Hepatocyte (in vitro differentiated cells): ENCODE measurements at places on chromosomes 6 and 20. TPM values are rescaled to one million over a fixed set of nuclear protein-coding genes. Genes with fewer than 3 reads are reported as not detected.

DNA sequence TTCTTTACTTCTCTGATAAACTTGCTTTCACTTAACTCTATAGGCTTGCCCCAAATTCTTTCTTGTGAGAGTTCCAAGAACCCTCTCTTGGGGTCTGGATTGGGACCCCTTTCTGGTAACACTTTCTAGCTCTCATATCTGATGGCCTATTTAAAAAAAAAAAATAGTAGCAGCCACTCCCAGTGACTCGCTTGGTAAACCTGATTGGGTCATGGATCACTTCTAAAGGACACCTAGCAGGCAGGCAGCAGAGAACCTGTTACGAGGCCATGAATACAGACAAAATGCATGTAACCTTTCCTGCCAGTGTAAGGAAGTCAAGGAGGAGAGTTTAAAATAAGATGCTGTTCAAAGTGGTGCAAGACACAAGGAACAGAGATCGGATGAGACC lies 9.1 kb upstream of the SERPINB6 start:
- H3K36me3 ChIP-seq: no peaks in the 10 kb centered on the region
- DNase-seq: no peak
- peak overlapping the region; percentile 44 for H3K27ac ChIP-seq
- no peaks in the 10 kb centered on the region for H3K27me3 ChIP-seq

GRCh38 chr6:119536666-119537065 lies 187.1 kb upstream of the MAN1A1 start:
- no peaks in the 10 kb centered on the region for H3K27me3 ChIP-seq
- no peaks in the 10 kb centered on the region for H3K36me3 ChIP-seq
- no peak for DNase-seq

DNA sequence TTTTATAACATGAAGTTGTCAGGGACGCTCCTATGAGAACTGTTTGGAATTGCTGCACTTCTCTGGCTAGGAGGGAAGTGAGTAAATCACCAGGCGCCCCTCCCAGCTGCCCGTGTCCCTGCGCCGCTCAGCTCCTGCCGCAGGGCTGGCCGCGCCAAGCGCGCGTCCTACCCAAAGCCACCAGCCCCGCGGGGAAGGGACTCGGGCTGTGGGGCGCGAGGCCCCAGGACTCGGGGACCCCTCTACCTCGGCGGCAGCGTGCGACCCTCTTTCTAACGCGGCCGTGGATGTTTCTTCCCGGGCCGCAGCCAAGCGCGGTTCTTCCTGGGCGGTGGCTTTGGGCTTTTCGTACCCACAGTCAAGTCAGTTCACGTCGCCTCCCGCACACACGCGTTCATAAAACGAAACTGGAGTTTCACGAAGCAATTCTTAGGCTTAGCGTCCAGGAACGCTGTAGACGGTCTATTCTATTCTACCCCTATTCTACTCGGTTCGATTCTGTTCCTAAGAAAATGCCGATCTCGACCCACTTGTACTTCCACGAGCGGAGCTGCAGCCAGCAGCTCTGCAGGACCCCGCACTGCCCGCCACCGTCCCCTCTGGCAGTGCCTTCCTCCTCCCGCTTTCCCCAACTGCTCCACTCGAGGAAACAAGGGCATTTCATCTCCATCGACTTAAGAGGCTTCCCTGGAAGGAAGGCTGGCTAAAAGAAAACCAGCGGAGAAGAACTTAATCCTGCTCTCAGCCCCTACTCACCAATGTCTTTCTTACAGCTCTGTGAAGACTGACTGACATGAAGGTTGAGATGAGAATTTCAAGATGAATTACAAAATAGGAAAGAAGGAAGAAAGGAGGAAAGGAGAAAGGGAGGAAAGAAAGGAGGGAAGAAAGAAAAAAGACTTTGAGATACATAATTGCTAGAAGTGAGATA lies 15.4 kb downstream of the FOXC1 start:
- no peak overlapping the region for H3K27ac ChIP-seq
- peaks cover 97% of the 10 kb centered on the region for H3K27me3 ChIP-seq
- H3K36me3 ChIP-seq: no peaks in the 10 kb centered on the region
- H3K4me3 ChIP-seq: peak overlapping the region; percentile 60

Gene CTSA
- 401 and 425 TPM in 2 replicates for total RNA-seq

Gene GMPR
- 6.1 and 8.7 TPM in 2 replicates for total RNA-seq

DNA sequence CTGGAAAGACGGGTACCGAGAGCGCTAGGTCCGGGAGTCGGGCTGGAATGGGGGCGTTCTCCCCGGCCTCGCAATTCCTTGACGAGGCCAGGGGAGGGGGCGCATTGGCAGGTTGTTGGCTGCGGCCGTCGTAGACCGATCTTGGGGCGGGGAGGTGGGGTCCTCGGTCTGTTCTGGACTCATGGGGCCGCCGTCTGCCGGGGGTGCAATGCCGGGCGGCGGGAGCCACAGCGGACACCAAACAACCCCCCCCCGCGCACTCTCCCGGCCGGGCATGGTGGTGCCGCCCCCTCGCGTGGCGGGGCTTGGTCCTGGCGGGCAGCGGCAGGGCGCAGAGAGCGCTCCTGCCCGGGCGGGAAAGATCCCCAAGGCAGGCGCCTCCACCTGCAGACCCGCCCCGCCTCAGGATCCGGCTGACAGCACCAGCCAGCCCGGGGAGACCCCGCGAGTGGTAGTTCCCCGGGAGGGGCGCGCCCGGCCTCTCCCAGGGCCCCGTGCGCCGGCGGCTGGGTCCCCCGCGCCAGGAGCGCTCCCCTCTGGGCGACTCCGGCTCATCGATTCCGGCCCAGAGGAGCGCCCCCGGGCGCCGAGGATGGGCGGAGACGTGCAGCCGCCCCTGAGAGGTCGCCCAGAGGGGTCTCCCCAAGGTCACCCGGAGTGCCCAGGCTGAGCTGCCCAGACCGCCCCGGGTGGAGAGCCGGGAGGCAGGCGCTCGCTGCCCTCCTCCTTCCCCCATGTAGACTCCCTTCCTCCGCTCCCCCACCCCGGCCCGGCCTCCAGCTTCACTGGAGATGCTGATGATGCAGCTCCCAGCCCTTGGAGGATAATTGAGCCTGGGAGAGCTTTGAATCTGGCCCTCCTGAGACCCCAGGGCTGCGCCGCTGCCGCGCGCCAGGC lies 709 bp downstream of the PPP1R16B start:
- peaks cover 66% of the 10 kb centered on the region for H3K27me3 ChIP-seq
- no peak overlapping the region for H3K27ac ChIP-seq
- H3K4me1 ChIP-seq: peaks cover 12% of the 10 kb centered on the region
- no peaks in the 10 kb centered on the region for H3K36me3 ChIP-seq
- DNase-seq: no peak
- peak overlapping the region; percentile 36 for H3K4me3 ChIP-seq

- H3K4me1 ChIP-seq: peaks cover 8% of the 10 kb centered on the region
- peak overlapping the region; percentile 57 for H3K27ac ChIP-seq
- H3K4me3 ChIP-seq: peak overlapping the region; percentile 50
- no peak for DNase-seq
- H3K36me3 ChIP-seq: no peaks in the 10 kb centered on the region
Measured at GRCh38 chr6:55872866-55873265, 2.5 kb downstream of the BMP5 start.

Gene WFDC2
- 12.6 and 16.7 TPM in 2 replicates for total RNA-seq

DNA sequence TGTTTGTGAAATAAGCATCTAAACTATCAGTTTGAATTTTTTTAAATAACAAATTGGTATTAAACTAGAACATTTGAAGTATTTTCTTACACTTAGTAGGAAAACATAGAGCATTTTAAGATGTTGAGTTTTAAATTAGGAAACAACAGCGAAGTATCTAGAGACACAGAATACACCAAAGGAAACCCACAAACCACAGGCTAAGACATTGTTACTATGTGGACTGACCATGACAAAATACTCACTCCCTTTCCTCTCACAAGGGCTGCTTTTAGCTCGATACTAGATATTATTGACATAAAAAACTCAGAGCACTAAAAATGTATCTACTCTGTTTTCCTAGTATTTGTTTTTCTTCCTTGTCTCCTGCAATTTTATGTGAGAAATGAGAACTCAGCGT lies 266.0 kb upstream of the CITED2 start:
- no peaks in the 10 kb centered on the region for H3K27me3 ChIP-seq
- H3K4me3 ChIP-seq: no peak overlapping the region
- DNase-seq: no peak
- H3K27ac ChIP-seq: no peak overlapping the region
- peaks cover 14% of the 10 kb centered on the region for H3K4me1 ChIP-seq
- no peaks in the 10 kb centered on the region for H3K36me3 ChIP-seq
